8988T (cell line): ENCODE measurements at places on chromosomes 5 and 9.

DNA sequence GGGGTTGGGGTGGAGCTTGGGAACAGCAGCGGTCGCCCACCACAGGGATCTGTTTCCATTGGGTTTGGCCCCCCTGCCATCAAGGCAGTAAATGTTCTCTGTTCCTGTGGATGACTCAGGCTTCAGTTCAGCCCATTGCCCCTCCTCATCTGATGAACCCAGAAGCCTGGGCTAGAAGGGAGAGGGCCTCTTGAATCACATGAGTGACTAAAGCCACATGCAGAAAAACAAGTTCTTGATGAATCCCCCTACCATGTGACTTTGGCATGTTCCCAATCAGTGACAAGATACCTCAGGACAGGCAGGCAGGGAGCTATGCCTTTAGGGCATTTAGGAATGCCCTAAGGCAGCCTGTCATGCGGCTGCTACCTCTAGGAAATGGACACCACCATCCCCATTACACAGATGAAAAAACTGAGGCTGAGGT lies 2.5 kb downstream of the SH3PXD2B start:
- no peak for DNase-seq

DNA sequence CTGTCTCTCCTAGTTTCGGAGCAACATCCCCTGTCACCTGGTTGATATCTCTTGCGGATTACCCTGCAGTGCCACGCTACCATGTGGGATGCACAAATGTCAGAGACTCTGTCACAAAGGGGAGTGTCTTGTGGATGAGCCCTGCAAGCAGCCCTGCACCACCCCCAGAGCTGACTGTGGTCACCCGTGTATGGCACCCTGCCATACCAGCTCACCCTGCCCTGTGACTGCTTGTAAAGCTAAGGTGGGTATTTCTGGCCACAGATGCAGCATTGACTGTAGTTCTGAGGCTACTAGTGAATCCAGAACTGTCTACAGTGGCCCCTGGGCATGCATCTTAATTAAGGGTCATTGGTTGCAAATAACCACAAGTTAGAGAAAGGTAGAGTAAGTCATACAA lies 50.8 kb downstream of the AQP7 start:
- DNase-seq: no peak

GRCh38 chr9:86667307-86667706 lies 280.0 kb downstream of the GAS1 start:
- DNase-seq: no peak

DNA sequence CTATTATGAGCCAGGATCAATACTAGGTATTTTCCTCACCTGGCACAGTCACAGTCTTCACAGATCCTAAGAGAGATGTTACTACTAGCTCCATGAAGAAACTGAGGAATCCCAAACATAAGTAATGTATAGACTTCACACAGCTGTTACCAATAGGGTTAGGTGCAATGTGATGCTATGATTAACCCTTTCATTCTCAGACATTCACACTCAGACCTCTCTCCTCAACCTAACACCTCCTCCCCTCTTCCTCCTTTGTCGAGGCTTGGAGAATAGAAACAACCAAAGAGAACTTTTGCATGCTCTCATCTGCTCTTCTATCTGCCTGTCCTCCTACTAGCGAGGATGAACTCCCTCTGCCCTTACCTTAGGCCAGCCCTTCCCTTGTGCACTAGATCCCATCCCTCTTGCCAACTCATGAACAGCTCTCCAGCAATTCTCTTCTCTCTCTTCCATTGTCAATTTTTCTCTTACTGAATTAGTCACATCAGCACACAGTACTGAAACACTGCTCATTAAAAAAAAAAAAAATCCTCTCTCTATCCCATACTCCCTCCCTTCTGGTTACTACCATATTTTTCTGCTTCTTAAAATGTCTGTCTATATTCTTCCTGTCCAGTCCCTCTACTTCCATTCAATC lies 47.7 kb downstream of the MAPKAP1 start:
- DNase-seq: no peak

GRCh38 chr5:50658246-50658645 lies 8.2 kb upstream of the PARP8 start:
- no peak for DNase-seq

DNA sequence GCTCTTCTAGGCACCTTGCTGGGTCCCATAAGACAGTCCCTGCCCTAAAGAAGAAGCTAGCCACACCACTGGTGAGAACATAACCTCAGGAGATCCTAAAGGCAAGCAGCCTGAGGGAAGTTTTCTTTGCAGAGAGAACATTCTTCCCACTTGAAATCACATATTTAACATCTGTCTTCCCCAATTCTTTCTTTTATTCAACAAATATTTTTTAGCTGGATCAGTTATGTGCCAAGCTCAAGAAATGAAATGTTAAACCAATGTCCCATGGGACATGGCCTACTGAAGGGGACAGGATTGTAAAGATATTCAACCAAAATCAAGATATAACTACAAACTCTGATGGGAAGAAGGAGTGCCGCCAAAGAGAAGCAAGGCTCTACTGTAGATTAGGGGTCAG lies 36.5 kb downstream of the FOXI1 start:
- no peak for DNase-seq

DNA sequence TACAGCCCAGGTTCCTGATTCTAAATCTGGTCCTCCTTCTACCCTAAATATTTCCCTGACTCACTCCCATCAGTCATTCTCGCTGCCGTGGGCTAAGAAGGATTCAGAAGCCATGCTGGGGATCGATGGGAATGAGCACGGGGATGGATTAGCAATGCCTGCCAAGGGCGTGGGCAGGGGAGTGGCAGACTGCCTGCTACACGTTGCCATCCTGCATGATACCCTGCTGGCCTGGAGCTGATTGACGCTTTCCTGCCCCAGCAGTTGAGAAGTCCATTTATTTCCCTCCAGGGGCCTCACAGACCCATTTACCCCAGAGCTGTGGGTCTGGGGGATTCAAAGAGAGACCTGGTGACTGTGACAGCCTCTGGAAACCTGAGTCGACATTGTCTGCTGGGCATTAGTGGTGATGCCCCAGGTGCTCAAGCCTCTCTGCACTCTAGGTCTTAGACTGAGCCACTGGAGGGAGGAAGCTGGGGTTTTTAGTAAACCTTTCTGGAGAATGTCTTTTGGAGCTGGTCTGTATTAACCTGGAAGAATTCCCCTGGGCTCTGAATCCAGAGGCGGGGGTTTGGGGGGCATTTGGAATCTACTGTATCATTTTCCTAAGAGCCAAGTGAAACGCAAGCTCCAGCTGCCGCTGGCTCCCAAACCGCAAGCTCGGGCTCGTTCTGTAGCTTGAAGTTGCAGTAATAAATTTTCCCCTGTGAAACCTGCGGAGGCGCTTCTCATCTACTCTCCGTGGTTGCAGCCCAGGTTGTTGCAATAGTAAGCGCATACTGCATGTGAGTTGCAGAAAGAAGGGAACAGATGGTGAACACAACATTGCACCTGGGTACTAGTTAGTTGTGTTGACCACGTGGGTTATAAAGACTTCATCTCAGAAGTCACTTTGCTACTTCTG lies 76.3 kb upstream of the RAPGEF1 start:
- no peak for DNase-seq

GRCh38 chr9:14221119-14221518 lies 92.8 kb downstream of the NFIB start:
- DNase-seq: no peak

- no peak for DNase-seq
Observed at GRCh38 chr5:66952153-66952552, 244.4 kb downstream of the CD180 start.

GRCh38 chr5:99176186-99176585 lies 247.4 kb upstream of the CHD1 start:
- DNase-seq: no peak
